ENCODE measurements at places on chromosomes 7 and 10. TPM values are rescaled to one million over a fixed set of nuclear protein-coding genes. Genes with fewer than 3 reads are reported as not detected.

The ATG9B gene
- total RNA-seq: 1.6 TPM

The PHKG1 gene
- total RNA-seq: 0.46 TPM

The GPC2 gene
- total RNA-seq: 6.0 TPM

The BEND7 gene
- 4.8 TPM for total RNA-seq

The SLC18A3 gene
- total RNA-seq: not detected

The NRCAM gene
- total RNA-seq: 0.28 TPM

The MAPK8 gene
- total RNA-seq: 97.1 TPM

The NKX1-2 gene
- not detected for total RNA-seq

The NKX2-3 gene
- 0.89 TPM for total RNA-seq

The CCDC3 gene
- 0.05 TPM for total RNA-seq

The PNLIPRP2 gene
- not detected for total RNA-seq

The UCN3 gene
- total RNA-seq: not detected

The HOXA4 gene
- 0.89 TPM for total RNA-seq

The ZNF853 gene
- total RNA-seq: 5.3 TPM

The AKR1D1 gene
- not detected for total RNA-seq

The SNCG gene
- total RNA-seq: 3.3 TPM

The YAE1 gene
- total RNA-seq: 32.1 TPM

The RARRES2 gene
- not detected for total RNA-seq

The AEBP1 gene
- 34.4 TPM for total RNA-seq

The CACNA2D1 gene
- 94.8 TPM for total RNA-seq

The MKI67 gene
- total RNA-seq: 0.89 TPM

The CALHM1 gene
- total RNA-seq: not detected

The PPP1R17 gene
- not detected for total RNA-seq

The CPA4 gene
- 113 TPM for total RNA-seq

The FRMPD2 gene
- 0.09 TPM for total RNA-seq

The PTPRN2 gene
- total RNA-seq: under 0.01 TPM

All from smooth muscle cell of the umbilical artery (primary cell).